ENCODE measurements at places on chromosomes 1 and 21.

GRCh38 chr1:244010191-244010590 is 40.9 kb upstream of the ZBTB18 start:
- peak; percentile 68 for DNase-seq

DNA sequence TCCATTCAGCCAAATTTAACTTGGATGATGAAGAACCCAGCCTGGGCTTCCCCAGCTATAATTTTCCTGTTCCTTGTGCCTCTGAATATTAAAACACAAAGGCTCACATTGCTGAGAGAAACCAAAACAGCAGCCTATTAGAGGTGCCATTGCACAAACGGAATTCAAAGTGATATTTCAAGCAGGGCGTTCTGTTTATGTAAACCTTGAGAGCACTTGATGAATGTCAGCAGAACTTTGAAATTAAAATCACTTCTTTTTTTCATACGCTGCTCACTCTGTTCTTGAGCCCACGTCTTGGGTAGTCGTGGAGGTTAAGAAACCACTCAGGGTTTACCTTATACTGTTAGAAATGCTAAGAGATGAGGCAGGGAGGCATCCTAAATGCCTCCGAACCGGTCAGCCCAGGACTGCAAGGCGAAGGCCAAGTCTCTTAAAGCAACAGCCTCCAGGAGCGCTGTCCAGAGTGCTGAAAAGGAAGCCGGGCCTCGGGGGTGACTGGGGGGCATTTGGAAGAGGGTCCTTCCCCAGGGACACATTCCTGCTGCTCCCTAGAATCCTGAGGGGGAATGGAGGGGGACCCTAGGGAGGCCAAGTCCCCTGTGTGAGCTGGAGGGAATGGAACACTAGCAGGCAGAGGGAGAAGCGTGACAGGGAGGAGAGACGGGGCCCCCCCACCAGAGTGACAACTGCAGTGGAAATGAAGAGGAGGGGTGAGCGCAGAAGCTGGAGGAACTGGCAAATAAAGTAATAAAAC is 154.8 kb upstream of the VAMP3 start:
- DNase-seq = no peak

DNA sequence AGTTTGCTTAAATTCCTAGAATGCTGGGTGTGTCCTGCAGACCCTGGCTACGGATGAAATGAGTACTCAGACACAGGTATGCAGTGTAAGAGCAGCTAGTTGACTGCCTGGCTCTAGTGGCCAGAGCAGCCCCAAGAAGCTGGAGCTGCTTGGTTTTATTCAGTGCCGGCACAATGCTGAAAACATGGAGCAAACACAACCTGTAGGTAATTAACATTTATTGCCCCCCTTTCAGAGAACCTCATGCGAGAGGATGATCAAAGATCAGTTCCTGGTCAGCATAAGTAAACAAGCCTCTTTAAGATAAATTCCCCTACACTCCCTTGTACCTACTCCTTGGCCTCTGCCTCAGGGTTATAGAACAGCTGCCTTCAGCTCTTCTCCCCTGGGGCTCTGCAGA is 43.2 kb downstream of the MRPS6 start:
- DNase-seq = no peak

DNA sequence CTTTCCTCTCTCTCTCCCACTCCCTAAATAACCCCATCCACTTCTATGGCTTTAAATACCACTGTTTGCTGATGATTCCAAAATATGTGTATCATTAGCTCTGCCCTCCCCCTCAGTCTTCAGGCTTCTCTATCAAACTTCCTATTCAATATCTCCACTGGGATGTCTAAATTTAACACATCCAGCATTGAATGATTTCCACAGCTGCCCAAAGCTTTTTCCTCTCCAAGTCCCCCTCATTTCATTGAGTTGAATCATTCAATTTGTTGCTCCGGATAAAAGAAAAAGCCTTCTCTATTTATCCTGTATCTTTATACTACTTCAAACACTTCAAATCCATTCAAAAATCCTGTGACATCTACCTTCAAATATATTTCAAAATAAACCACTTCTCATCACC is 225.0 kb downstream of the SEC16B start:
- DNase-seq = no peak

DNA sequence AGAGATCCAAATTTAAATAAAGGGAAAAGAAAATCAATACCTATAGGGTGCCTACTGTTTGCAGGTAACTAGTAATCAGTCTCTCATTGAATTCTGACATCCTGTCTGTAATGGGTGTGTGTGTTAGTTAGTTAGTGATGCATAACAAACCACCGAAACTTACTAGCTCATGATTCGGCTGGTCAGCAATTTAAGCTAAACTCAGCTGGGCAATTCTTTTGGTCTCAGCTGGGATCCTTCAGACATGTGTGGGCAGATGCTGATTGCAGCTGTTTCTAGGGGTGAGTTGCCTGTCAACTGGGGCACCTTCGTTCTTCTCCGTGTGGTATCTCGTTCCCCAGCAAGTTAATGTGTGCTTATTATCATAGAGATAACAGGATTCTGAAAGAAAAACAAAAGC is 40.2 kb upstream of the ZNF124 start:
- no peak for DNase-seq

DNA sequence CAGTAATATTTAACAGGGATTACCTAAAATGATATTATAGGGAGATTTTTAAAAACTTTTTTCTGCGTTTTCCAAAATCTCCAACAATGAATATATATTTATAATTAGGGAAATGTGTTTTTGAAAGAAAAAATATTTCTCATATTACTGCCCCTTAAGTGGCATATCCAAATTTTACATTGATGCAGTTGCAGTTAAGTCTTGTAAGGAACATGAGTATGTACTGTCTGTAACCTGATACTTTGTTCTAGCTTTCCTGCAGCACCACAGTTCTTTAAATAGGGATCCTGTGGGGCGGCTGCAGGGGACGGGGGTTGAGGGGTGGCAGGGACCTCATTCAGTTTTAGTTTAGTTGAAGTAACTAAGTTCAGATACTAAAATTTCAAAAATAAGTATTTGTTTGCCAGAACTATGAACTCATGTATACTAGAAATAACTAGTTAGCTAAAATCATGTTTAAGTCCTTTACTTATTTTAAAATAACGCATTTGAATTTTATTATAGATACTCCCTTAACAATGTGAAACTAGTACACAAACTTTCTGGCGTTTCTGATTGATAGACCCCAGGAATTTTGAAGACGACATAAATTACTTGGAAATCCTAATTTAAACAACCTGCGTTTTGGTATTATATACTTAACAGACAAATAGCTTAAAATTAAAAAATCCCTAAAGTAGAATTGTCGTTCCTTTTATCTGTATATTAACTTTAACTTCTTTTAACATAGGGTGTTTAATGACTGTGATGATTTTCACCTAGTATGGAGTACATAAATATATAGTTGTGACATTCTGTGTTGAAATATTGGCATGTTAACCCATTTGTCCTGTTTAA is 639 bp upstream of the DNAJB4 start:
- DNase-seq = peak; percentile 54

DNA sequence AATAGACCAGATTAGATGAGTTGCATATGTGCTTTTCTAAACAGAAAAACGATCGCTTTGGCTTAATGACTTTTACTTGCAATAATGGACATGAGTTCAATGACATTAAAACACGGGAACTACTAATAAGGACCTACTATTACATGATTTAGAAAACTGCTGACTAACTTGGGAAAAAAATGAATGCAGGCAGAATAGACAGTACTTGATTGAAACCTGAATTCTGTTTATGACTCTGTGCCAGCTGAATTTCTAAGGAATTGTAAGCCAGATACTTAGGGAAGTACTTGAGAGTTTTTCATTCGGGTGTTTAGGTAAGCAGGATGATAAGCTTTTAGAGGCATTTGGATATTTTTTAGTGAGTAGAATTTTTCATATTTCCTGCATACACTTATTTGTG is 12.0 kb downstream of the ADGRL2 start:
- no peak for DNase-seq

DNA sequence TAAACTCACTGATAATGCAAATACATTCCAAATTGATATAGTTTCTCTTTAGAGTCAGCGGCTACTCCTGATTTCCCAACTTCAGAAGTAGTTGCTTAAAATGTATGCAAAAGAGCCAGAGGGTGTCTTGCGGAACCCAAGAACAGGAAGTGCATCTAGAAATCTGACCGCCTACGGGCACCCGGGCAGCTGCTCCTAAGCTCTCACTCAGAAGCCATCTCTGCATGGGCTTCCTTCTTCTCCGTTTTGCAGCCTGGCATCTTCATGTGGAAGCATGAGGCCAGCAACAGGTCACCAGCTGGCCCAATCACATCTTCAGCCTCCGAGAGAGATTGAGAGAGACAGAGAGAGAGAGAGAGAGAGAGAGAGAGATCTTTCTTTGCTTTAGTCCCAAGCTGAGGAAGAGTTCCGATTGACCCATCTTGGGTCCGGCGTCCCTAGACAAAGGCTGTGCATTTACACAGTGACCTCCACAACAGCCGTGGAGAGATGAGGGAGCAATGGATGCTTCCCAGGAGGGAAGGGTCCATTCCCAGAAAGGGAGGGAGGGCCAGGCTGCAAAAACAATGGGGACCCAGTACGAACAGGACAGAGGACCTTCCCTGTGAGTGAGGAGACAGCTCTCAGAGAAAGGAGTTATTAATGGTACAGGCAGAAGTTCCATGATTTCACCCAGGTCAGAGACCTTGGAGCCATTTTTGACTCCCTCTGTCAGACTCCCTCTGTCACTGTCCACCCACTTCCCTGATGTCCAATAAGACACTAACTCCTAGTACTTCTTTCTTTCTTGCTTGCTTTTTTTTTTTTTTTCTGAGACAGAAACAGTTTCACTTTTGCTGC is 28.2 kb upstream of the SLC30A1 start:
- peak; percentile 14 for DNase-seq

GRCh38 chr21:29647353-29647781 is 292.4 kb downstream of the GRIK1 start:
- DNase-seq = no peak

- DNase-seq = no peak
Observed at GRCh38 chr1:70008660-70009059, 196.7 kb downstream of the LRRC40 start.

DNA sequence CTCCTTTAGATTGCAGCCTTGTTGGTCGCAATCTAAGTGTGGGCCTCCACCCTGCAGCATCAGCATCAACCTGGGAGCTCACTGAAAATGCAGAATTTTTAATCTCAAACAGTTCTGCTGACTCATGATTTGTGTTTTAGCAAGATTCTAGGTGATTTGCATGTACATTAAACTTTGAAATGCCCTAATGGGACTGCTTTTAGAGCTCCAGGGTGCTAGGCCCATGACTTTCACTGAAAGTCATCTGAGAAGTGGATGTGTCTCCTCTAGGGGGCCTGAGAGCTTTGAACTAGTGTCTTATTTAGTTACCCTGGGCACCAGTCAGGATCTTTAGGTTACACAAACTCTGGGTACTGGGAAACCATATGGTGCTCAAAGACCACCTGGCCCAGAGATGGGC is 9.0 kb downstream of the TRIM67 start:
- no peak for DNase-seq

GRCh38 chr1:119080586-119080985 is 59.9 kb downstream of the WARS2 start:
- DNase-seq = no peak

DNA sequence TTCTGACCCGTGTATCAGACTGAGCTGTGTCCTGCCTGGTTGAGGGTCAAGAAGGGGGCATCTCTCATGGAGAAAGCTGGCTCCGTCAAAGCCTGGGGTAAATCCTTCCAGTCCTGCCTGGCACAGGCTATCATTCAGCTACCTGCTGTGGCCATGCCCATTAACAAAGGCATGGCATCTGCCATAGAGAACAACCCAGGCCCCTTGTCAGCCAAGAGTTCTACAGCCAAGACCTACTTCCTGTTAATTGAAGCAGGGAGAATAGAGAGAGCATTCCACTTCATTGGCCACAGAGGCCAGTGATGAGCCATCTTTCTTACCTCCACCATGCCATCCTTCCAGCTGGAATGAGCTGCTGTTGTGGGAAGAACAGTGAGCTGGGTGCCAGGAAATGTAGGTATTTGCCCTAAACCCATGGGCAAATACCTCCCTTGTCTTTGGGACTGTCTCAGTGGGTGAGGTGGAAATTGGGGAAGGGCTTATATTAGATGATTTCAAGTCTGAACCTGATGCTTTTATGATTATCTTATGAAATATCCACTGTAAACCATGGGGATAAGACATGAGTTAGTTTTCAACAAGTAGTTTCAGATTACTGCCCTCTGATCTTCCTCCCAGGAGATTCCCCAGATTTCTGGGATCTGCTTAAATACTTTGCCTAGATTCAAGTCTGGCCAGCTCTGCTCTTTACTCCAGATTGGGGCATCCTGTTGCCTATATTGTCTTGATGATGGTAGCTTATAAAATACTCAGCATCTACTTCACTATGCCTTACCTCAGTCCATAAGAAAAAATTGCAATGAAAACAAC is 11.2 kb upstream of the KCNQ4 start:
- DNase-seq = no peak

DNA sequence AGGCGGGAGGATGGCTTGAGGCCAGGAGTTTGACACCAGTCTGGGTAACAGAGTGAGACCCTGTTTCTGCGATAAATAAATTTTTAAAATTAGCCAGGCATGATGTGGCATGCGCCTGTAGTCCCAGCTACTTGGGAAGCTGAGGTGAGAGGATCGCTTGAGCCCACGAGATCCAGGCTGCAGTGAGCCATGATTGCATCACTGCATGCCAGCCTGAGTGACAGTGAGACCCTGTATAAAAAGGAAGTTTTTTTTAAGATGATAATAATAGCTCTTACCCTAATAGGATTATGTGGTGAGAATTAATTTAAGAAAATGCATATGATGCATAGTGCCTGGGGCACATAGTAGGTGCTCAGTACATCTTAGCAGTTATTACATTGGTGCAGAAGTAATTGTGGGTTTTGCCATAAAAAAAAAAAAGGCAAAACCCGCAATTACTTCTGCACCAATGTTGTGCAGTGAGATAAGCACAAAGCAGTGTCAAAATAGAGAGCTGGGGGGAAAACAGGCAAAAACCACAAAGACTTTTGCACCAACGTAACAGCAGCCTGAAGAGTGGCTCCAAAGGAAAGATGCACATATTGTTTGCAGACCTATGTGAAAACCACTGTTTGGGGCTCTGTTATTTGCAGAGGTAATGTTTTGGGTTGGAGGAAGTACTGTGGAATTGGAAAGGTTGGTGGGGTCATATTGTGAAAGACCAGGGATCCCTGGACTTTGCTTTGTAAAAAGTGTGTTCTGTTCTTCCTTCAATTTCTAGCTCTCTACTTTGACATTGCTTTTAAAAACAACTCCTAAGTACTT is 72.4 kb downstream of the PLXNA2 start:
- DNase-seq = no peak

- DNase-seq = no peak
Observed at GRCh38 chr1:230581446-230582079, 60.7 kb upstream of the COG2 start.

- no peak for DNase-seq
Observed at GRCh38 chr21:37821786-37822450, 94.3 kb downstream of the KCNJ6 start.

- peak; percentile 35 for DNase-seq
Observed at GRCh38 chr1:230327892-230328284, 98.2 kb downstream of the PGBD5 start.

All from stimulated activated CD4-positive, alpha-beta T cell treated with anti-CD3 and anti-CD28 coated beads, Interleukin-1b, Interleukin-23, amount 100 ng/mL, for 48 hours (primary cell).